ENCODE measurements at places on chromosomes 2 and 18.

DNA sequence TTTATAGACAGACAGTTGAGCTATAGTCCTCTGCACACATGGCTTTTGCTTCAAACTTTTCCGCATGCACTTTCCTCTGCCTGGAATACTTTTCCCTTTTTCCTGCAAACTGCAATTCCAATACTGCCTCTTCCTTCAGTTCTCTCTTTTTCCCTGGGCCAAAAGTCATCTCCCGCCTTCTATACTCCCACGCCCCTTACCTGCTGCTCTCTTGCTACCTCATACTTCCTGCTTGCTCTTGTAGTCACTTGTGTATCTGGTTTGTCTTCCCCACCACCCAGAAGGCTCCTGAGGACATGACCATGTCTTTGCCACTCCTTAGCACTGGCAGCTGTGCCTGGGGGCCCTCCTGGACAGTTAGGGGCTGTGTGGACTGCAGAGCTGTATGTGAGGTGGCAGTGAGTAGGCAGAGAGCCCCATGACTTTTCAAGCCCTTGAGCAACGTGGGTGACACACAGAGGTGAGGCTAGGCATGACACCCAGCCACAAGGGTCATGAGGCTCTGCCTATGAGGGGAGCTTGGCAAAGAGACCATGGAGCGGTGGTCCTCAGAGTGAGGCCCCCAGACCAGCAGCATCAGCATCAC is 23.2 kb downstream of the SPEG start:
- no peak for DNase-seq

- no peak for DNase-seq
These were observed at the start of gene RIT2 for GRCh38 chr18:43115076-43115921. TSS of gene RIT2 (minus strand) at chr18:43115685.

DNA sequence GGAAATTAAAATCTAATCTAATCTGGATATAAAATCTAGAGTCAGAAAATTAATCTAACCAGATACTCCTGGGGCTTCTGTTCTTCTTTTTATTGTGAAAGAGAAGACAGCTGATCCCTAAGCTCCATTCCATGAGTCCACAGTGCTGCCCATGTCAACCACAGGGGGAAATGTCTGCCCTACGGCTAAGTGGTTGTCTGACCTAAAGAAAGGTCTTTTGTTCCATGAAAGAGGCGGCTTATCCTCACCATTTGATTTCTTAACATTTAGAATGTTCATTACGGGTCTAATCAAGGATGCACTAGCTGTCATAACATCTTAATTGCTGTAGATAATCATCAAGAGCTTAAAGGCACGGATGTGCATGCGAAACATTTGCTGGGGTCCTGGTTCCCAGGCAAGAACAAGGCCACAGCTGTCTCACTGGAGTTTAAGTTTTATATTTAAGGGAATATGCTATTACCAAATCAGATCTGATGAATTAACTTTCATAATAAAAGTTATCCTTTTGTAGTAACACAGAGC is 162.6 kb downstream of the PAX3 start:
- no peak for DNase-seq

DNA sequence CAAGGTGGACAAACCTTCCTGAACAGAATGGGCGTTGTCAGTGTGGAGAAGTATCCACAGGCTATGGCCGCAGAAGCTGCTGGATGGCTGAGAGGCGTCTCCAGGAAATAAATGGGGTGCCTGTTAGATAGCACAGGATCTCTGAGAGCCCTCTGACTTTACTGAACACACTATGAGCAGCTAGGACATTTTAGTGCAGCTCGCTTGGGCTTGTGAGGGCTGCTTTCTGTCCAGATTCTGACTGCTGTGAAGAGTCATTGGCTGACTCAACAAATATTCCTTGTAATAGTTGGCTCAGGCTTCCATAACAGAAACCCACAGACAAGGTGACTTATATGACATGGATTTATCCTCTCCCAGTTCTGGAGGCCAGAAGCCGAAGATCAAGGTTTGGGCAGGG is 100.2 kb upstream of the SNTG2 start:
- DNase-seq, result no peak

- DNase-seq, result no peak
These were observed 125.4 kb downstream of the RGPD3 start for GRCh38 chr2:106342831-106343251.

- DNase-seq, result peak; percentile 3
These were observed 84.1 kb downstream of the CELF4 start for GRCh38 chr18:37481491-37481890.

DNA sequence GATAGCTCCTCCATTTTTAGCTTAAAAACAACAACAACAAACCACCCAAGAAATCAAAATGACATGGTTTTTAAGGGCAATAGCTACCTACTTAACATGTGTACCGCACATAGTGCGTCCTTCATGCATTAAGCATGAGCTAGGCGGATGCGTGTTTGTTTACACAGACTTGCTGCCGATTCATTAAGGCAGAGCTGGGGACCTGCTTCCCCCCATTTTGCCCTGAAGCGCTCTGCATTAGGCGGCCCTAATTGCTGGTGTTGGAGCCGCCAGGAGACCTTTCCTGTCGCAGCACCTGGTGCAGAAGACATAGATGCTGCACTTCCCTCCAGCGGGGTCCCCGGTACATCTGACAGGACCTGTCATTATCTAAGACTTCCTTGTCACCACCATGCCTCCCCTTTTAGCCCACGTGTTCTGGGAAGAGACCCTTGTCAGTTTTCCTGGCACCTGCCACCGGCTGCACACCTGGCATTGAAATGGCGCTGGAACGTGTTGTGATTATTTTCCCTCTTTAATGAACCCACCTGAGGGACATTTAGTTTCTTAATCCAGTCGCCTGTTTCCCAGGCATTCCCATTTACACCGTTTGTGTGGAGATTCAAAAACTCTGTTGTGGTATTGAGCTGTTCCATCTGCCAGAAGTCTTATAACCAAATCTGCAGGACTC is 261.1 kb upstream of the RAB12 start:
- no peak for DNase-seq

- peak; percentile 77 for DNase-seq
These were observed 127.7 kb downstream of the CAPN13 start for GRCh38 chr2:30679426-30680088.

GRCh38 chr2:178924817-178925216 is 117.6 kb upstream of the TTN start:
- DNase-seq, result no peak

GRCh38 chr18:5546660-5547059 is 2.9 kb upstream of the EPB41L3 start:
- DNase-seq, result peak; percentile 77

DNA sequence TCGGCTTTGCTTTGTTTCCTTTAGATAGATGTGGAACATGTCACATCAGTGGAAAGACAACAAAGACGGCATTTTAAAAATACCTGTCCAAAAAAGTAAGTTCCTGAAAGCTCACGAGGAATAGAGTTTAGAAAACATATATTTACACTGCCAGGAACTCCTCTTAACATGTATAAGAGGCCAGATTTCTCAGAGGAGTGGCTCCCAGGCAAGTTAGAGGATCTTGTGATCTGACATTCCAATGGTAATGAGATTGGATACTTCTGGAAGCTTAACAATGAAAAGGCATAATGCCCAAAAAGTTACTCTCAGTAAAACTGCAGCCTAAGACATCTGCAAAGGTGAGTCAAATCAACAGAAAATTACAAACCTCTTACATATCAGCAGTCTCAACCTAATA is 77.1 kb downstream of the CYRIA start:
- no peak for DNase-seq

GRCh38 chr2:162591403-162592083 is 247.0 kb downstream of the KCNH7 start:
- DNase-seq, result no peak

- DNase-seq, result peak; percentile 39
These were observed 99.1 kb upstream of the HDAC4 start for GRCh38 chr2:239499726-239500573.

GRCh38 chr2:8309131-8309530 is 372.7 kb upstream of the ID2 start:
- no peak for DNase-seq

DNA sequence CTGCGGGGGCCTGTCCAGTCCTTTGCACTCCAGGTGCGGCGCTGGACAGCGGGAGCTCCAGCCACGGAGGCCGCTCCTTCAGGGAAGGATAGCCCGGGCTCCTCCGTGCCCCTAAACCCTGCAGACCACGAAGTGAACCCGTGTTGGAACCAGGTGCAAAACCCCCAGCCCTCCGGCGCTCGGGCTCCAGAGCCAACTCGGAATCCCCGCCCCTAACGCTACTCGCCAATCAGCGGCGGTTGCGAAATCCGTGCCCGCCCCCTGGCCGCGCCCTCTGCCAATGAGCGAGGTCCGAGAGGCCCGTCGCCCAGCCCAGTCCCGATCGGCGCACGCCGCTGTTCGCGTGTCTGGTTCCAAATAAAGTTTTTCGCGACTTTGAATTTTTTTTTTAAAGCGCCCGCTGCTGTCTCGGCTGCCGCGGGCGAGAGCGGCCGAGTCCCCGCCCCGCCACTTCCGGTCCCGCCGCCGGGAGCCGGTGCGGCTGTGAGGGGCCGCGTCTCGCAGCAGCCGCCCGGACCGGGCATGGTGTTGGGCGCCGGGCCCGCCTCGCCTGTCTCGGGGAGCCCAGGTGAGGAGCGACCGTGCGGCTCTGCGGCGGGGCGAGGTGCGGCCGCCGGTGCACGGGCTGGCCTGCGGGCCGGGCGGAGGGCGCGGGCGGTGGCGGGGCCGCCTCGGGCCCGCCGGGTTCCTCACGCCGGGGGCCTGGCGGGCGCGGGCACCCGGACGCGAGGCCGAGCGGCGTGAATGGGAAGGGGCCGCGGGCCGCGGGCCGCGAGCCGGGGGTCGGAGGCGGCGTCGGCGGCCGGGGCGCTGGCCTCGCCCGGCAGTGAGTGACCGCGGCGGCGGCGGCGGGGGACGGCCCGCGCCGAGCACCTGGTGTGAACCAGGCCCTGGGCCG is at the start of gene UBE2F:
UBE2F (plus strand) TSS at position 450 of the 898 bp plus-strand sequence. CDS start 6,094 bp downstream, outside the sequence.
- peak; percentile 95 for DNase-seq

DNA sequence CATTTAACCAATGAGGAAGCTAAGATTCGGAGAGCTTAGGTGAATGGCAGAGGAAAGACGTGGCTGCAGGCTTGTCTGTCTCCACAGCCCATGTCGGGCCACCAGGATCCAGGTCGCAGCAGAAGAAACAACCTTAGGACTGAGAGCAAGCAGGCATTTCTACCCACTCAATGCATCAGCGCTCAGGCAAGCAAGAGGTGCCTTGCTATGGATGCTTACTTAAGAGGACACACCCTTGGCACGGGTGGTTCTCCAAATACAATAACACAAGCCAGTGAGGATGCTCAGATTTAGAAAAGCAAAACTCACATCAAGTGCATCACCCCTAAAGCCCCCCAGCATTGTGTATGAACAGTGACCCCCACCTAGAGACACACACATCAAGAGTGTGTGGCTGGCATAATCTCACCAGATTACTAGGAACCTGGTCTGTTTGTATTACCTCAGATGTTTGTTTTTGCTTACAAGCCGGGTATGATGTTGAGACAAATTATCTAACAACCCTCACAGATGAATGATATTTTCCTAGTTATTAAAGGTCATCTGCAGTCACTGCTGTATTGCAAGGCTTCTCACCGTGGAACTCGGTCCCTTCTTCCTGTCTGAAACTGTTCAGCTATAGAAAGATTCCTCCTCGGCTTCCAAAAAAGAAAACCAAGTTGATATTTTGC is 34.2 kb upstream of the NPAS2 start:
- DNase-seq, result no peak

DNA sequence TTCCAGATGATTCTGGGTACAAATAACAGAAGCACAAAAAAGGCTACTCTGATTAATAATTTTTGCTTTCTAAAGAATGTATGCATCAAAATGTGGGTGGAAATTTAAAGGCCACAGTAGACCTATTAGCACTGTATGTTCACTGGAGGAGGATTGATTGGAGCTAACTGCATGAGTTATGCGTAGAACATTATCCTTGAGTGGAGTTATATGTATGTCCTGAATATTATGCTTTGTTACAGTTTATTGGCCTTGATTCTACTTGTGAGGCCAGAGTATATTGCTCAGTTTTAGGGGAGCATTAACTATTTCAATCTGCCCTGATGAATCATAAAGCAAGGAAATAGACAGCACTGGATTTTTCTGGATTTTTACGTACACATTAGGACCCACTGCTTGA is 87.9 kb downstream of the CDCA7 start:
- DNase-seq, result no peak

DNA sequence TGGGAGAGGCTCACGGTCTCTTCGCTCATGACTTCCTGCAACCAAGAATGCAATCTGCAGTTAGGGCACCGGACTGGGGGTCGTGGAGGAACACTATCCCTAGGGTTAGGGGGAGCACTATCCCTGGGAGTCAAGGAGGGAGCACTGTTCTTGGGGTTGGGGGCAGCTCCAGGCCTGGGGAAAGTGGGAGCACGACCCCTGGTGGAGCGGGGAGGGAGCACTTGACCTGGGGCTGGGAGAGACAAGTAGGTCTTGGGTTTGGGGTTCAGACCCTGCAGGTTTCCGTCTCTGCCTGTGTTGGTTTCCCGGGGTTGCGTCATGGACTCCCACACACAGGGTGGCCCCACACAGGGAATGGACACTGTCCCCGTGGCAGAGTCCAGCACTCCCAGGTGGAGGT is 133.6 kb downstream of the TPO start:
- DNase-seq, result no peak

DNA sequence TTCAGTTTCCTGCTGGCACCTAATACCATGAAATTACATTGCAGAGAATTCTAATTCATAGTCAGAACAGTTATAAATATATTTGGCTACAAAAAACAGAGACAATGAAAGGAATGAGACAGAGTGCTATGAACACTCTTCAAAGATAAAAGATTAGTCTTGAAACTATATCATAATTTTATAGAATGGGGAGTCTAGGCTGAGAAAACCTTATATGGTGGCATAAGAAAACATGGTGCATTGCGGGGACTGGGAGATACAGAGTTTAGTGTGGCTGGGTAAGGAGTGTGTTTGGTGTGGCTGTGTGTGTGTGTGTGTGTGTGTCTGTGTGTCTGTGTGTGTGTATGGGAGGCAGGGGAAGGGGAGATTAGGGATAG is 64.5 kb upstream of the CTLA4 start:
- DNase-seq, result no peak

DNA sequence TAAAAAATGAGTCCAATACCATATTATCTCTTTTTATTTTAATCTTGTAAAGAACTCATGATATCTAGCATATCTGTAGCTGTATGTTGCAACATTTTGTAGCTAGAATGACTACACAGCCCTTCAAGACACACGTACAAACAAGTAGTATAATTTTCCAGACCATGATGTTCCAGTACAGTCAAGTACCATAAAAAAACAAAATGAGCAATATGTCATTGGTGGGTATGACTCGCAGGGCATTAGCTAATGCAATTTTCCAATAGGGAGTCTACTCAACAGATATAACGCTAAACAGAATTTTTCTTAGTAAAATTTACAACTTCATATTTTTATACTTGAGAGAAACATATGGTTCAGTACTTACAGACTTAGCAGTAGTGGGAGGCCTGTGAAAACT is 53.6 kb upstream of the UGP2 start:
- DNase-seq, result peak; percentile 96

GRCh38 chr2:217853301-217853881 is 149.4 kb downstream of the TNS1 start:
- DNase-seq, result peak; percentile 79
